ENCODE measurements at places on chromosomes 1 and 21.

DNA sequence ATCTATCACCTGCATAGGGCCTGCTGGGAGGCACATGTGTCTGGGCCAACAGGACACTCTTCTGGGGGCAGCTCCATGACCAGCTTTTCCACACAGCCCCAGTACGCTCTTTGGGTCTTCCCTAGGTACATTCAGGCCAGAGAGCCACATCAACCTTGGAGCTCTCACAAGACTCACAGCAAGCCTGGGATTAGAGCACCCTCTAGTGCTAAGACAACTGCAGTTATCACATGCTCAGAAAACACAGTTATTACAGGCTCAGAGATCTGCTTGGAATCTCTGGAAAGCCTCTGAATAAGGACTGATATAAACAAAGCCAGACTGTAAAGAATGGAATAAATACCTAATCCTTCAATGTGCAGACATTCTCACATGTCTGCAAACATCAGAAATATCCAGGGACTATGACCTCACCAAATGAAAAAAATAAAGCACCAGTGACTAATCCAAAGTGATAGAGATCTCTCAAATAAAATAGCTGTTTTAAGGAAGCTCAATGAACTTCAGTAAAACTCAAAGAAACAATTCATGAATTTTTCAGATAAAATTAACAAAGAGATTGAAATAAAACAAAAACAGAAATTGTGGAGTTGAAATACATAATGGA lies 563.9 kb upstream of the NR5A2 start:
- peak; percentile 32 for DNase-seq

GRCh38 chr1:20099533-20099932 lies 19.8 kb downstream of the PLA2G2D start:
- DNase-seq, result no peak

DNA sequence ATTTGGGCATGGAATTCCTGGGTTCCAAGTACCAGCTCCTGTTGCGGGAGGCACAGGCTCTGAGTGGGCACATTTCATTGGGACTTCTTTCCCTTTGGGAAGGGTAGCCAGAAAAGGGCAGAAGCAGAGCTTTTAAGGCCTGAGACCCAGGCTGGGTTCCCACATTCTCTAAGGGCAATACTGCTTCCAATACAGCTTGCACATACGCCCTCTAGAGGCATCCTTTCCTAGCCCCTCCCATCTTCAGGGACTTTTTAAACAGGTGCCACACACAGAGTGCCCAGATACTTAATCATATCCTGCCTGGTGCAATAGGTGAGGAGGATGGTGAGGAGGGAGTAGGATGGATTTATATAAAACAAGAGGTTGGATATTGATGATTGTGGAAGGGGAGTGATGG lies 5.7 kb downstream of the GPR88 start:
- no peak for DNase-seq

GRCh38 chr1:153631047-153632022 lies 2.5 kb upstream of the CHTOP start:
- DNase-seq, result no peak

GRCh38 chr1:214537219-214537618 lies 14.2 kb downstream of the PTPN14 start:
- DNase-seq, result no peak

GRCh38 chr1:41416552-41417334 lies 55.5 kb downstream of the FOXO6 start:
- peak; percentile 26 for DNase-seq

DNA sequence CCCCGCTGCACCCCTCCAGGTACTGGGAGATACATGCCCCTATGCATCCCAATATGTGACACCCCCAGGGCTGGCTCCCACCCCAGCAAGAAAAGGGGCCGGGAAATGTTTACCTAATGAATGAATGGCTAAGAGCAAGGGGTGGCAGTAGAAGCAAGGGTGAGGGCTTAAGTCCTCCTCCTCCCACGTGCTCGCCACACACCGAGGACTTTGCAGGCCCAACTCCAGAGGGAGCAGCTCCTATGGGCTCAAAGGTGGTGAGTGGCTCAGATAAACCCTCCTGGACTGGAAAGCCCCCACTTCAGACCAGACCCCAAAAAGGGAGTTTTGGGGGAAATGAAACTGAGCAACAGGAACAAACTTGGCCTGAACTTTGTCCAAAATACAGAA lies 11.4 kb downstream of the SLC45A3 start:
- DNase-seq, result no peak

- DNase-seq, result no peak
Observed at GRCh38 chr1:160646711-160647328, at the start of gene SLAMF1. SLAMF1 (minus strand) TSS chr1:160647044; CDS start chr1:160646945, 99 bp downstream.

DNA sequence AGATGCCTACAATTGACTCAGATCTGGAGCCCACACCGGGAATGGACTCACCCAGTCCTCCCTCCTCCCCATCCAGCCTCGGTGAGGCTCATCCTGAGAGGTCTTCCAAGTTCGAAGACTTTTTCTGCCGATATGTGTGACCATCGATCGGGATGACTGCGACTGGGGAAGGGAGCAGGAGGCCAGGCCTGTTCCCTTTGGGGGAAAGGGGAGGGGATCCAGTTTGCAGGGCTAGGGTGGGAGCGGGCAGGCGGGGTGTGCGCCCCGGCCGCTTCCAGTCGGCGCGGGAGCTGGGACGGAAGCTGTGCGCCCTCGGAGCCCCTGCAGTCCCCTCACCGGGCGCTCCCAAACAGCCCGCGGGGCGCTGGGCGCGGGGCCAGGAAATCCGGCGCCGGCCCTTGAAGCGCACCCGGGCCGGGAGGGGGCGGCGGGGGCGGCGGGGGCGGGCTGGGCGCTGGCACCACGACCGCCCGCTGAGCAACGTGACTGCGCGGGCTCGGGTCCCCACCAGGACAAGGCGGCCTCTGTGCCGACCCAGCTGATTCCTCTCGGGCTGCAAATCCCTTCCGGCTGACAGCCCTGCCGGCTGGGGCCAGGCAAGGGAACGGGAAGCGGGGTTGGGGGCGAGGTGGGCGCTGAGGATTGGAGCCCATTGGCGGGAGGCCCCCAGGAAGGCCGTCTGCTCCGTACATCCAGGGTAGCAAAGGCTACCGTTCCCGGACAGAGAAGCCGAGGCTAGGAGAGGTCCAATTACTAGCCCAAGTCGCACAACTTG lies 103.9 kb downstream of the EBNA1BP2 start:
- no peak for DNase-seq

DNA sequence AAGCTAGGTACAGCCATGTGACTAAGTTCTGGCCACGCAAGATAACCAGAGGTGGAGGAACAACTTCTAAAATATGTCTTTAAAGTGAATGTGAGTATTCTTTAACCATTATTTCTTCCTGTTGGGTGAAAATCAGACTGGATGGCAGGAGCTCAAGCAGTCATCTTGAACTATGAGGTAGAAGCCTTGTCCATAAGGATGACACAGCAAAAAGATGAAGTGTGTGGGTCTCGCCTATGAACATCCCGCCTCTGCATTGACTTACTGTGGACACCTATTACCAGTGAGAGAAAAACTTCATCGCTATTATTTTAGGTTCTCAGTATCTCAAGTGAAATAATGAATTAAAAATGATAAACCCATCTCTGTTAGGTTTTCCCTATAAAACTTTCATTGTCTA lies 365.3 kb downstream of the USH2A start:
- DNase-seq, result no peak

DNA sequence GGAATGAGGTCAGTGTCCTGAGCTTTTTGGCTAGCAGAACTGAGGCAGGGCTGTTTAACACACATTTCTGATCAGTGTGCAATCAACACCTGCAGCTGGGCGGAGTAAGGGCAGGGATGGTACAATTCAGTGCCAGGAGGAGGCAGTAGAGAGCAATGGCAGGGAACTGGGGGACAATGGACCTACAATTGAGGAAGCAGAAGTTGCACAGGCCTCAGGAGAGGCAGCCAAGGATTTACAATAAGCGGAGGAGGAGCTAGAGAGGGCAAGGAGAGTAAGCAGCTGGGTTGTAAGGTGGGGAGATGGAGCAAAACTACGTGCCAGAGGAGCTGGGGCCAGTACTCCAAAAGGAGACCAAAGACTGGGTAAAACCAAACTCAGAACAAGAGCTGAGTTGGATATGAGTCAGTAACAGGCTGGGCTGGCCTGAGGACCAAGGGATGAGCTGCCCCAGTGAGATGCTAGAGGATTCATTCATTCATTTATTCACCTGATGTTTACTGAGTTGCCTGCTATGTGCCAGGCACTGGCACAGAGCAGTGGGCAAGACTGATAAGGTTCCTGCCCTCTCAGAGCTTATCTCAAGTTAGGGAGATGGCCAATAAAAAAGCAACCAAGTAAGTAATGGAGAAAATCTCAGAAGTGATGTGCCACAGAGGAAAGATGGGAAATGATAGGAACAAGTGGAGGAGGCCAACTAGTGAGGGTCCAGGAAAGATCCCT lies 10.4 kb upstream of the GALE start:
- DNase-seq, result no peak

DNA sequence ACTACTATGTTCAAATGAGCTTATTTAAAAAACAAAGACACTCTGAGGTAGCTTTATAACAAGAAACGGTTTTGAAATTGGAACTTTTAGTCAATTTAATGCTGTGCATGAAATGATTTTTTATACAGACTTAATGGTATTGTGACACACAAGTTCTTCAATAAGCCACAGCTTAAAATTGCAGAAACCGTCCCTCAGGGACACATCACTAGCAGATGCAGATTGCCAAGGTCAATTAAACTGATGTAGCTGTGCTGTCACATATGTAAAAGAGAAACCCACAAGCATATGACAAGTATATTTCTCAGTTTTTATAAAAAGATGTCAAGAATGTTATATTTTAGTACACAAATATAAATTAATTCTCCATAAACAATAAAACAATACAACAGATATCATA lies 366.9 kb downstream of the DPYD start:
- no peak for DNase-seq

DNA sequence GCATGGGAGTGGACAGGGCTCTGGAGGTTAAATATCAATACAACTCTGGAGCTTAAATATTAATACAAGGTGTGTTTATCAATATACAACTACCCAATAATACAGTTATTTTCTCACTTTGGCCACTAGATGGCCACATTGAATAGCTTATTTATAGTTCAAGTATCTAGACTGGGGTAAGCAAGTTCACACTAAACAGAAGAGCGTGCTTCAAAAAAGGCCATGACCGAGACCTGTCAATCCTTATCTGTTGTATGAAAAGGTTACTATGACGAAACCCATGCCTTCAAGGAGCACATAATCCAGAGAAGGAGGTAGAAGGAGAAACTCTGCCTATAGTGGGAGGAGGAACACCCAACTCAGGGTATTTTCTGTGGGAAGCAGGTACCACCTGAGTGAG lies 29.1 kb downstream of the CHML start:
- DNase-seq, result peak; percentile 33

GRCh38 chr1:94579876-94580294 lies 38.3 kb upstream of the F3 start:
- DNase-seq, result peak; percentile 90

GRCh38 chr1:166888373-166889111 lies 12.5 kb upstream of the TADA1 start:
- DNase-seq, result no peak

Measured in fibroblast of skin of left biceps (primary cell).